Activated CD4-positive, alpha-beta T cell treated with anti-CD3 and anti-CD28 coated beads for 36 hours (primary cell): ENCODE measurements at places on chromosomes 7 and 10. TPM values are rescaled to one million over a fixed set of nuclear protein-coding genes. Genes with fewer than 3 reads are reported as not detected.

Gene KCP
- not detected for total RNA-seq

Gene WASHC2C
- 33.8 TPM for total RNA-seq

GRCh38 chr7:13801669-13802068, 187.8 kb downstream of the ETV1 start:
- no peak for DNase-seq
- H3K4me1 ChIP-seq, result no peaks in the 10 kb centered on the region
- no peak overlapping the region for H3K4me3 ChIP-seq
- no peak overlapping the region for H3K27ac ChIP-seq

Gene PLXNA4
- total RNA-seq, result 0.07 TPM

- H3K27me3 ChIP-seq, result peaks cover 4% of the 10 kb centered on the region
- H3K4me3 ChIP-seq, result no peak overlapping the region
- H3K27ac ChIP-seq, result no peak overlapping the region
- no peak for DNase-seq
Observed at GRCh38 chr7:111654343-111654742, 92.1 kb upstream of the IMMP2L start.

DNA sequence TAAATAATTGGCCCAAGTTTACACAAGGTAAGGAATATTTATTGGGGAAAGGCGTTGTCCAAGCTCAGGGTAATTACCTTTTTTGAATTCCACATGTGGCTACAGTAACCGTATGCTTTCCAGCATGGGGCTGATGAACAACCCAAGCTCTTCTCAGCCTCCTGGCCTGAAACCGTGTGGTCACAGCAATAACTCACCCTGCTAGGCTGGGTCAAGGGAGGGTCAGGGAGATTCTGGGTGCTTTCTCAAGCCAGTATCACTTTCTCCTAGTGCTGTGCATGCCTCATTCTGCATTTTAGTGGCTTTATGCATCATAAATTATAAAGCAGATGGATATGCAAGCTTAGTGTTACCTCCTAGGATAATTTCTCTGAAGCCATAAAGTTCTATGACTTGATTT, 273.9 kb downstream of the PAXIP1 start:
- H3K27ac ChIP-seq, result no peak overlapping the region
- DNase-seq, result no peak
- no peaks in the 10 kb centered on the region for H3K36me3 ChIP-seq
- no peaks in the 10 kb centered on the region for H3K27me3 ChIP-seq
